Bronchial epithelial cell (primary cell): ENCODE measurements at places on chromosomes 4 and X.

- DNase-seq = no peak
These were observed 37.9 kb upstream of the SEC24B start for GRCh38 chr4:109395694-109396093.

DNA sequence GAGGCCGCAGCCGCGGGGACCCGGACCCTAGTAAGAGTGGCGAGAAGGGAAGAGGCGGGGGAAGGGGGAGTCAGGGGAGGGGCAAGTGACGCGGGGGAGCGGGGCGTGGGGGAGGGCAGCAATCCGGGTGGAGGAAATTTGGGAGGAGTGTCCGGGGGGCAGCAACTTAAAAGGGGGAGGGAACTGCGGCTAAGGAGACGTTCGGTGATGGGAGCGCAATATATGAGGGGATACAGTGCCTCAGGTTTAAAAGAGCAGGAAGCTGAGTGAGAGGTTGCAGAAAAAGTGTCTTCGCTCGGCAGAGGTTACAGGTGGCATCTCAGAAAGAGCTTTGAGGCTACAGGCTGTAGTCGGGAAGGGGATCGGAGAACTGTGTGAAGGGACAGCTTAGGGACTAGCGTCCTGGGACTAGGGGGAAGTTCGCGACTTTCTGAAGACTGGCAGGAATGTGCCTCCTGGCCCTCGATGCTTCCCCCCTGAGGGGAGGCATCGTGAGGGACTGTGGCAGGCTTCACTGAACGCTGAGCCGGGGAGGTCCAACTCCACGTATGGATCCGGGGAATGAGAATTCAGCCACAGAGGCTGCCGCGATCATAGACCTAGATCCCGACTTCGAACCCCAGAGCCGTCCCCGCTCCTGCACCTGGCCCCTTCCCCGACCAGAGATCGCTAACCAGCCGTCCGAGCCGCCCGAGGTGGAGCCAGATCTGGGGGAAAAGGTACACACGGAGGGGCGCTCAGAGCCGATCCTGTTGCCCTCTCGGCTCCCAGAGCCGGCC is 519 bp downstream of the FOXO4 start:
- peak; percentile 6 for DNase-seq

DNA sequence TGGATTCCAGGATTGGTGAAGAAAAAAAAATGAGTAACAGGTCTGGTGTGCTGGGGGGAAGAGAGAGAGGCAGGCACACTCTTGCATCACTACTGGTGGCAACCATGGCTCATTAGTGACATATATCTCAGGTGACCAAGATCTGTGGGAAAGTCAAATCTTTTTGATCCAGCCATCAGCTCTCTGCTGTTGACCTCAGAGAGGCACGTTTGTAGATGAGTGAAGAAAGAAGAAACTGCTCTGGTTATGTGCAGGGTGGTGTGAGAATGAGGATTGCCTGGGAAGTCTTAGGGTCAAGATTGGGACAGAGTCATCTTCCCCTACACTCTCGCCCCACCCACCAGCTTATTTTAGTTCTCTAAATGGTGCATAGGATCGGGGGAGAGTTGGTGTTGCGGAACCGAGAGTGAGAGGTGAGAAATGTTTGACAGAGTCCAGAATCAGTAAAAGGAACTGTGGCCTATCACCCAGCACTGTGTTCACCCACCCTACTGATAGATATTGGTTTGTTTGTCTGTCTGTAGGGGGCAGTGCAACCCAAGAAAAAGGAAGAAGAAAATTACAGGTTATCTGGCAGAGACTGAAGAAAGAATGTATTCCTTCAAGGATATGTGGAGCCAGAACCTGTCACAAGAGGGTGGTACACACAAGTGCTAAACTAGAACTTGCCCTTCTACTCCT is 21.9 kb downstream of the ARMCX6 start:
- DNase-seq = peak; percentile 53

- no peak for DNase-seq
These were observed 28.6 kb upstream of the INPP4B start for GRCh38 chr4:142874684-142875083.
